ENCODE measurements at places on chromosomes 2 and 18.

- no peak for DNase-seq
These were observed 65.3 kb upstream of the MAPK4 start for GRCh38 chr18:50494569-50494968.

DNA sequence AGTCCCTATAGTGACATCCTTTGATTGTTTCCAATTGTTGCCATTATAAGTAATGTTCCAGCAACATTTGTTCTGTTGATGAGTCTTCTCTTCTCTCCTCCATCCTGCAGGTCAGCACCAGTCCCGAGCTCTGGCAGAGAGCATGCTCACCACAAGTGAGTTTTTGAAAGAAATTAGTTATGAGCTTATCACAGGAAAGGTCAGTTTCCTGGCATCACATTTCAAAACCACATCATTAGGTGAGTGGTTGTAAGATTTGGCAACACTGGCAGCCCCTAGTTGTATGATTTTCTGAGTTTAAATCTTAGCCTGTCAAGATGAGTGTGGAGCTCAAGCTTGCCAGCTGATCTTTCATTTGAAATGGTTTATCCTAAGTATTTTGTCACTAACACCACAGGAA is 149.6 kb downstream of the ESCO1 start:
- DNase-seq: no peak

GRCh38 chr2:163602196-163602595 is 133.6 kb downstream of the FIGN start:
- no peak for DNase-seq

- DNase-seq: no peak
These were observed 44.5 kb downstream of the SPTBN1 start for GRCh38 chr2:54500404-54501205.

DNA sequence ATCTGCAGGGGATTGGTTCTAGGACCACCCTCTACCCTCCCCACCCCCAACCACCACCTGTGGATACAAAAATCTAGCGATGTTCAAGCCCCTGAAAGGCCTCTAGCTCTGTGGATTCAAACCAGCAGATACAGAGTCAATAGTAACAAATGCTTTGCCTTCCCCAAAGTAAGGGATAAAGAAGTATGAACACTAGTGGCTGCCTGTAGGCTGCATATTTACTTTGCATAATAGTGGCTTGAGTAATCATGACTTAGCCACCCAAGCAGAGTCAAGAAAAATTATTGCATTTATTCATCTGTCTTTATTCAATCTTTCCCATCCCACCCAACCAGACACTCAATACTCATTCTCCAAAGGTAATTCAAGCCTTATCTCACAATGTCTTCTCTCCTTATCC is 43.8 kb downstream of the SOCS6 start:
- DNase-seq: no peak

DNA sequence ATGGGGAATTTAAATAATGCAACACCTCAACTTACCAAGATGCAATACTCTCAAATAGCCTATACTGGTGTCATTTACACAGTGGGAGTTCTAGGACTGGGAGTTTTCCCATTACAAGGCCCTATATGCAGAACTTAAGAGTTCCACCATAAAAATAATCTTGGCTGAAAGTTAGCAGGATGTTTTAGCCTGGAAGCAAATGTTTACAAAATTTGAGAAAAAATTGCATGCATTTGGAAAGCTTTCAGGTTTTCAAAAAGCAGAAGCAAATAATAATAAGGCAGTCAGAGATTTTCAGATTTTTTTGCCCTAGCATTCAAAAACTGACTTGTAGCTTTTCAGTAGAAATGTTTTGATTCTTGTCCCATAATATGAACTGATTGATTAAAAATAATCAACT is 397.3 kb downstream of the ARHGAP15 start:
- DNase-seq: no peak

DNA sequence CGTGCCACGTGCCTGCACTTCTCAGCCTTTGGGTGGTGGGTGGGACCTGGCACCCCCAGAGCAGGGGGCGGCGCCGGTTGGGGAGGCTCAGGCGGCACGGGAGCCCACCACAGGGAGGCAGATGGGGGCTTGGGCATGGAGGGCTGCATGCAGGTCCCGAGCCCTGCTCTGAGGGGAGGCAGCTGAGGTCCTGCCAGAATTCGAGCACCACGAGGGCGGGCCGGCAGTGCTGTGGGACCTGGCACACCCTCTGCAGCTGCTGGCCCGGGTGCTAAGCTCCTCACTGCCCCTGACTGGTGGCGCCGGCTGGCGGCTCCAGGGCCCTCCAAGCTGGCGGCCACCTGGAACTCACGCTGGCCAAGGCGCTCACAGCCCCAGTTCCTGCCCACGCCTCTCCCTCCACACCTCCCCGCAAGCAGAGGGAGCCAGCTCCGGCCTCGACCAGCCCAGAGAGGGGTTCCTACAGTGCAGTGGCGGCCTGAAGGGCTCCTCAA is 1176.8 kb upstream of the GYPC start:
- DNase-seq: no peak

DNA sequence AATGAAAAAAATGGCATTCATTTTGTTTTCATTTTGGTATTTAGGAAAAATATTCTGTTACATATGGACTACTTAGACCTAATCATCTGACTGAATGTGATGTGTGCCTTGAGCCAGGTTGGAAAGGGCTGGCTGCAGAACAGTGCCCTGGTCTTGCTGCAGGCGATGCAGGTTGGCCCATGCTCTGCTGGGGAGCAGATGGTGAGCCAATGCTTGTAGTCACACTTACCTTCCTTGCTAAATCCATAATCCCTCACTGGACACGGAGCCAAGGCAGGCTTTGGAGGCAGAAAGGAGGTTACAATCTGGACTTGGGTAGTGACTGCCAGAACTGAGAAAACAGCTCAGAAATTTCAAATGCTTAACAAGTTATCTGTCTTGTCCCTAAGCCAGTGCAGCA is 228.7 kb downstream of the ARHGAP15 start:
- no peak for DNase-seq

DNA sequence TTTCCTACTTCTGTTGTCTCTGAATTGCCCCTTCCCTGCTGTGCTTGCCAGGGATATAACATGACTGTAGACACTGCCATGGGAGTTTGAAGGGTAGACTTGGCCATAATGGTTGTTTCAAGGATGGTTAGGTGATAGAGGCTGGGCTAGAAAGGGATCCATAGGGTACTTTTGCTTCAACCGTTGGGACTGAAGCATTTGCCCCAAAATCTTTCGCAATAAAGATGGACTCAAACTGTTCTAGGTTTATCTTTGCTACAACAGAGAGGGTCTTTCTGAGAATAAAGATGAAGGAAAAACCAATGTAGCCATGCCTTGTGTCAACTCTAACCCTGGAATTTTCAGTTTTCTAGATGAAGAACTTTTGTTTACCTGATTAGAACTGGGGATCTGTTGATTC is 27.2 kb downstream of the MSGN1 start:
- no peak for DNase-seq

DNA sequence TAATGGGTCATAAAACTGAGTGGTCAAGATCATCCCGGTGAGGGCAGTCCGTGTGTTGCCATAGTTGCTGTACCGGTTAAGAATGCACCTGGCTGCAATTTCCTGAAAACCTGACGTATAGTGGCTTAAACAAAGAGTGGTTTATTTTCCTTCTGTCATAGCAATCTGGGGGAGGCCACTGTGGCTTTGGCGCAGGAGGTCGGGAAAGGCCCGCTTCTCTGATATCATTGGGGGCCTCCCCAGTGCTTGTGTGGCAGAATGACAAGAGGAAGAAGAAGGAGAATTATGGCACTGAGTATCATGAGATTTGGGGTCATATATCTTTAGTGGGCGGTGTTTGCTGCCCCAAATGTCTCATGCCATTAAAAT is 4.4 kb downstream of the C2orf92 start:
- no peak for DNase-seq

- DNase-seq: no peak
These were observed 184.2 kb upstream of the NXPH2 start for GRCh38 chr2:138964418-138964817.

DNA sequence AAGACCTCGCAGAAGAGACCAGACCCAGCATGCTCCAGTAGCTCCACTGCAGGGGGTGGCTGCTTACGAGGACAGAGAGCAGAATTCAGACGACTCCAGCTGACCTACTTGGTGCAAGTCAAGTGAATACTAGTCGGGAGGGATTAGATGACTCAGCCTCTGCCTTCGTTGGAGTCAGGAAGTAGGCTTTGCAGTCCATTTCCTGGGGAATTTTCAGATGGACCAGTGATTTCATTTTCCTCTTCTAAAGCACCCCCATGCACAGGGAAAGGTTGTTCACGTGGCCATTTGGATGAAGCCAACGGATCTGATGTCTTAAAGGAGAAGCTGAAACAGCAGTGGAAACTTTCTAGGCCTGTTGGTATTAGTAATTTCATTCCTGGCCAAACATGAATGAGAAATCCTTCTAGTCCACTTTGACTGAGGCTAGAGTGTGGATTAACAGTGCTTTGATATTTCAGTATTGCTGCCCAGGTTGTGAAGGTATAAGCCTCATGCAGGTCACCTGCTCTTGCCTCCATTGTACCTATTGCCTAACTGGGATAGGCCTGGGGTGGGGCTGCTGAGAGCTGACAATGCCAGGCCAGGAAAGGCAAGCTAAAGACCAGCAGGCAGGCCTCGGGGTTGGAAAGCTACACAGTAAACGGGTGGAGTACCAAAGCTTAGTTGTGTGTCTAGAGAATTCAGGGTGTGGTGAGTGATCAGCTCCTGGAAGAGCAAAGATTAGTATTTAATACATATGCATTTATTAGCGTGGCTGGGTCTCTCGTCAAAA is 117.6 kb upstream of the FOSL2 start:
- no peak for DNase-seq

GRCh38 chr2:44184106-44184505 is 15.4 kb downstream of the PPM1B start:
- DNase-seq: no peak

DNA sequence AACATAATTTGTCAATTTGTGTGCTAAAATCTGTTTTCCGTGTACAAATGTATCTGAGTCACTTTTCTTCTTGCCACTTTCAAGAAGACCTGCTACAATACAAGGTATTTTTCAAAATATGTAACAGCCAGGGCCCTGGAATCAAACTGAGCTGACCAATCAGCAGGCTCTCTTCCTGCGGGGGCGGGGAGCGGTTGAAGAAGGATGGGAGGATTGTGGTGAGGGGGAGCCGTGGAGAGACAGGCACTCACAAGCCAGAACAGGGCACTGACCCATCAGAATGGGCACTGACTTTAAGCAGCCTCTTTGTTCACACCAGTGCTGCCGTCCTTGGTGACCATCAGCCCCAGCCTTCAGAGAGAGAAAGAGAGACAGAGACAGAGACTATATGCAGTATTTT is 40.6 kb upstream of the CCNYL1 start:
- DNase-seq: no peak

DNA sequence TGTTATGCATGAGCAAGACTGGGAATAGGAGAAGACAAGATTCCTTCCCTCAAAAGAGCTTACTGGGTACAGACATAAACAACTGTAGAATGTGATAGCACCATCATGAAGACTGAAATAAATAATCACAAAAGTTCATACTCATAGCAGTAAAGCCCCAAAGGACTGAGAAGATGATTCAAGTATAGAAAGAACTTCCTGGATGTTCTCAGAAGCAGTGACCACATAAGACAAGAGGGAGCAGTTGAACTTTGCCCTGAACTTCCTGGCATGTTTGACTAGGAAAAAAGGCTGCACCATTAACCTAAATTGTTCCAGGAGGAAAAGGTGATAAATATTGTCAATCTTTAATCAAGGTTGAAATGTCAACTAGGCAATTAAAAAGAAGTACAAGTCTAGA is 57.8 kb upstream of the CCDC141 start:
- no peak for DNase-seq

DNA sequence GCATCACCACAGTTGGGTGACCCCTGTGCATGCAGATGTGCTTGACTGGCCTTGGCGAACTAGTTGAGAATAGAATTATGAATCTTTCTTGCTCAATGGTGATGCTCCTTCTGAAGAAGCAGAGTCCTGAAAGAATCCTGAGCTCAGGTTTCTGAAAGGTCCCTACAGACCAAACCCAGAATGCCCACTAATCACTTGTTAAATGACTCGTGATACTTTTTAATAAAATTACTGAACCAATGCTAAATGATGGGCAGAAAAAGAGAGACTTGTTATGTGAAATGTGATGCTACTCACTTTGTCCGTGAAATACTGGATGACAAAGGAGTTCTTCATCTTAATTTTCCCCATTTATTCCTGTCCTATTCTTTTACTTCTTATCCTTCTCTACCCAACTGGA is 263.5 kb upstream of the LRRTM1 start:
- DNase-seq: no peak

GRCh38 chr2:211203986-211204385 is 647.6 kb downstream of the CPS1 start:
- no peak for DNase-seq

GRCh38 chr2:96142217-96143113 is 2.8 kb downstream of the DUSP2 start:
- no peak for DNase-seq

DNA sequence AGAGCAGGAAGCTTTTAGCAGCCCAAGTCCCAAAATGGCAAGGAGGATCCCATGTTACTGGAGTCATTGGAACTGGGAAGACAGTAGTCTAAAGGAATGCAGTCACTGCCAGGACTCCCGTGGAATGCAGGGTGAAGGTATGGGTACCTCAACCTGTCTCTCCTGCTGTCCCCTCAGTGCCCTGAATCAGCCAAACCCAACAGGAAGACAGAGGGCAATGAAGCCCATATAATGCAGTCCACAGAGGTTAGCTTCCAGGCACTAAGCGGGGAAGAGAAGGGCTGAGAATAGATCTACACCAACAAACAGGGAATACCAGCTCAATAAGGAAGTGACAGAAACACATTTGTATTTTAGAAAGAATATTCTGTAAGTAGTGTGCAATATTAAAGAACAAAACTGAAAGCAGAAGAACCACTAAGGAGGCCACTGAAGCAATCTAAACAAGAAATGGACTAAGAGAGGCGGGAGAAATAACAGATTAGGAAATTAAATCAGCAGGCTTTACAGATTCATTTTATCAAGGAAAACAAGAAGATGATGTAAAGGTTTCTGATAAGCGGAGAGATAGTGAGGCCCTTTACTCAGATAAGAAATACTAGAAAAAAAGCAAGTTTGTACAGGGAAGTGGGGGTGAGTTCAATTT is 8.3 kb downstream of the NEMP2 start:
- DNase-seq: no peak

GRCh38 chr2:213185147-213185822 is 33.9 kb upstream of the IKZF2 start:
- no peak for DNase-seq

DNA sequence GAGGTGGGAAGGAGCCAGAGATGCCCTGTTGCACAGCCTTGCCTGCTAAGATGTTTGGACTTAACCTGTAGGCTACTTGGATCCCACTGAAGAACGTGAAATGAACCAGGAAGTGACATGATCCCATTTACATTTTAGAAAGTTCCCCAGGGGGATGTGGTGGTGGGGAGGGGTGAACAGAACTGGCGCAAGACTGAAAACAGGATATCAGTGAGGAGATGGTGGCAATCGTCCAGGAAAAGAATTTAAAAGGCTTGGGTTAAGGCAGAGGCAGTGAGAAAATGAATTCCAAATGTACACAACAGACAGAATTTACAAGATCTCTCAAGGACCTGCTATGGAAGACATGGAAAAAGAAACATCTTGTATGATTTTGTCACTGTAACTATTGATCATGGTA is 42.3 kb downstream of the SULT1C2 start:
- DNase-seq: no peak

GRCh38 chr18:50289108-50289443 is 1.6 kb upstream of the CXXC1 start:
- no peak for DNase-seq

GRCh38 chr2:153213022-153213421 is 265.5 kb downstream of the RPRM start:
- no peak for DNase-seq

GRCh38 chr18:66995270-66995669 is 391.4 kb upstream of the CDH19 start:
- no peak for DNase-seq
